ENCODE measurements at places on chromosomes 1 and 21. TPM values are rescaled to one million over a fixed set of nuclear protein-coding genes. Genes with fewer than 3 reads are reported as not detected.

Gene ADAR
- total RNA-seq = 242 TPM

Gene OR2AJ1
- total RNA-seq = not detected

Gene SAMSN1
- 3.0 TPM for total RNA-seq

Gene HRNR
- total RNA-seq = not detected

Gene REN
- total RNA-seq = not detected

Gene ELF3
- 15.6 TPM for total RNA-seq

Gene RAB42
- total RNA-seq = 13.6 TPM

Gene TCHHL1
- total RNA-seq = not detected

Gene GOLT1A
- 7.5 TPM for total RNA-seq

Gene UAP1
- 32.9 TPM for total RNA-seq

Gene PCP4
- 2.3 TPM for total RNA-seq

Gene IGSF9
- total RNA-seq = 28.1 TPM

Gene LIN28A
- 1,467 TPM for total RNA-seq

Gene SH3BGR
- total RNA-seq = 5.9 TPM

Gene FALEC
- total RNA-seq = not detected

Gene RABGAP1L
- 166 TPM for total RNA-seq

Gene SLC30A2
- not detected for total RNA-seq

Gene KIAA0040
- total RNA-seq = 14.1 TPM

Gene FAM110D
- total RNA-seq = 0.48 TPM

Gene PAX7
- not detected for total RNA-seq

Gene POGZ
- 105 TPM for total RNA-seq

Gene ADAMTS1
- 19.6 TPM for total RNA-seq

Gene CCDC181
- 3.7 TPM for total RNA-seq

Gene CSF3R
- total RNA-seq = not detected

Gene DISP1
- total RNA-seq = 4.3 TPM

Data from H1 (cell line).